Mucosa of descending colon (tissue), 3 donors: ENCODE measurements at places on chromosomes 3 and 15. TPM values are rescaled to one million over a fixed set of nuclear protein-coding genes. Genes with fewer than 3 reads are reported as not detected.

ACKR4 gene
- 0.90 TPM for total RNA-seq

GUCA1C gene
- total RNA-seq: not detected

NSMCE3 gene
- 3.9 TPM for total RNA-seq

SHF gene
- 14.9 TPM for total RNA-seq

CCDC174 gene
- total RNA-seq: 20.0 TPM
